Fibroblast of lung (primary cell): ENCODE measurements at places on chromosomes 4 and X. TPM values are rescaled to one million over a fixed set of nuclear protein-coding genes. Genes with fewer than 3 reads are reported as not detected.
A peak's percentile ranks its signal among the peaks of the same experiment; 100 is the strongest.

GRCh38 chrX:150036641-150037040, 98.3 kb upstream of the EOLA2 start:
- DNase-seq = no peak

The NFKB1 gene
- 20.9 and 22.4 TPM in 2 replicates for polyA plus RNA-seq

The EREG gene
- polyA plus RNA-seq = 0.41 and 2.0 TPM in 2 replicates

- no peak for DNase-seq
Observed at GRCh38 chr4:97828646-97829045, 314.6 kb downstream of the STPG2 start.

The GRSF1 gene
- 96.5 and 101 TPM in 2 replicates for polyA plus RNA-seq

DNA sequence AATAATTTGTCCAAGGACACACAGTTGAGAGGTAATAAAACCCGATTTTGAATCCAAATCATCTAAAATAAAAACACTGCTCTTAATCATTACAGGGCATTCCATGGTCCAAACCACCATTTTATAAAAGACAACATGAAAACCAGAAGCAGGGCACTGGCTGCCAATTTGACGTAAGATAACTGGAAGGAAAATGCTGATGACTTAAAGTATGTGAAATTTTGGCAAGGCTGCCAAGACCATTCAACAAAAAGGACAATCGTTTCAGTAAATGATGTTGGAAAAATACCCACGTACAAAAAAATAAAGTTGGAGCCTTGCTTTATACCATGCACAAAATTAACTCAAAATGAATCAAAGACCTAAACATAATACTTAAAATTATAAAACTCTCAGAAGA, 344.4 kb downstream of the RAPGEF2 start:
- DNase-seq = peak; percentile 43

- no peak for DNase-seq
Observed at GRCh38 chr4:155687380-155687982, 20.8 kb downstream of the GUCY1A1 start.

DNA sequence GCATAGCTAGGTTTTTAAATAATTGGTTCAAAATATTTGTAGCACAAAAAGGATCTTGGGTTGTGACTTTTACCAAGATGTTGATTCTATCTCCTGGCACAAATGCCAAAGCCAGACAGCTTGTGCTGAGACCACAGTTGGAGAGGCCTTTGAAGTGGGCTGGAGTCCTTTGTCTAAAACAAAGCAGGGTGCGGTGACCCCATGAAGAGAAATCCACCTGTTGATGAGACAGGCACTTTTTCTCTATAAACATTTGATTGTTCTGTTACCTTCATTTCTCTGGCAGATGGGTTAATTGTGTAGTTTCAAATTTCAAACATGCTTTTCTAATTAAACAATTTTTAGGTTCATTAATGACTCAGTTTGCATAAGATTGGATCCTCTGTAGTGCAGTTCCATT, 56.7 kb downstream of the STOX2 start:
- DNase-seq = no peak

The UGT2B7 gene
- not detected in 2 replicates for polyA plus RNA-seq

DNA sequence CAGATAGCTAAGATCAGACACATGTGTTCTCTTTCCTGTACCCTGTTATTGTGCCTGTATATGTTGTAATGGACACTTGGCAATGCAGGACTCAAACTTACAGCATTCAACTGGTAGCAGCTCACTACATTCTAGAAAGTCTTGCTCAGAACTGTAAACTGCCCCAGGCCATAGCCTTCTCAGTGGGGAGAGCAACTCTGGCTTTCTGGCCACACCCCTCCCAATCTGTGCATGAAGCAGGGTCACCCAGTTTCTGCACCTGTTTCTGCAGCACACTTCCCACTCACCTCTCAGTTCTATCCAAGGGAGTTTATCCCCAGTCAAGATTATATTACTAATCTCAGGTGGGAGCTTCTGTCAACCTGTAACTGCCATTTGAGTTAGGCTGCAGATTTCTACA, 38.9 kb upstream of the TBX22 start:
- DNase-seq = no peak

DNA sequence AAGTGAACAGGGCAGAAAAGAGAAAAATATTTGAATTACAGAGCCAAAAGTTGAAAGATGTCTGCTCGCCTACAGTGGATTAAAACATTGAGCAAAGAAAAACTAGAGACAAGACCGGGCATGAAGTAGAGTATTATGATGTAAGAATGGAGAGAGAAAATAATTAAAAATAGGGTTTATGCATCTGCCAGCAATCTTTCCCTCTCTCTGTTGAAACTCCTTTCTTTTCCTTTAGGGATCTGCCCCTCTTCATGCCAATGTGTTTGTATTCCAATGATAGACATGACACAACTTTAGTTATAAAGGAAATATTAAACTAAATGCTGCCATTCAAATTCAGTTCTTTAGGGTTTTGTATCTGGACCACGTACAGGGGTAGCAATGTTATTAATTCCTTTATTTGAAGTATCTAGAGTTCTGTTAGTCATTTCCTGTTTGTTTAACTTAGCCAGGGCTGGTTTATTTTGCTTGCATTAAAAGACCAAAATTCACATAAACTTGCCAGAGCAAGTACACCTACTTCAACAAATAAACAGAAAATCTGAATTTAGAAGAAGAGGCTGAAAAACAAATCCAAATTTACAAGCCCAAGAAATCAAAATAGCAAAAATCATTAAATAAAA, 202.6 kb downstream of the SPOCK3 start:
- peak; percentile 65 for DNase-seq
